B cell (primary cell): ENCODE measurements at places on chromosomes 3 and 15. TPM values are rescaled to one million over a fixed set of nuclear protein-coding genes. Genes with fewer than 3 reads are reported as not detected.
A peak's percentile ranks its signal among the peaks of the same experiment; 100 is the strongest.

DNA sequence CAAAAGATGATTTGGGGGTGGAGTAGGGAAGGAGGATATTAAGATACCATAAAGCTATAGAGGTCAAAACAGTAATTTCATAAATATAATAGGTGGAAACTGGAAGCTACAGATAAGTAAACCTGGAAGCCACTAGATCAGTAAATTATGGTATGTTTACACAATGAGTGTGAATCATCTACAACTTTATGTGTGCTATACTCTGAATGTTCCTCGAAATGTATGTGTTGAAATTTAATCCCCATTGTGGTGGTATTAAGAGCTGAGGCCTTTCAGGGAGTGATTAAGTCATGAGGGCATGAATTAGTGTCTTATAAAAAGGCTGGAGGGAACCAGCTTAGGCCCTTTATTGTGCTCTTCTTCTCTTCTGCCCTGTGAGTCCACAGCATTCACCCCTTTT is 25.2 kb downstream of the EOMES start:
- no peaks in the 10 kb centered on the region for H3K27me3 ChIP-seq
- DNase-seq = no peak
- H3K4me3 ChIP-seq = no peak overlapping the region
- no peaks in the 10 kb centered on the region for H3K4me1 ChIP-seq
- H3K36me3 ChIP-seq = no peaks in the 10 kb centered on the region

DNA sequence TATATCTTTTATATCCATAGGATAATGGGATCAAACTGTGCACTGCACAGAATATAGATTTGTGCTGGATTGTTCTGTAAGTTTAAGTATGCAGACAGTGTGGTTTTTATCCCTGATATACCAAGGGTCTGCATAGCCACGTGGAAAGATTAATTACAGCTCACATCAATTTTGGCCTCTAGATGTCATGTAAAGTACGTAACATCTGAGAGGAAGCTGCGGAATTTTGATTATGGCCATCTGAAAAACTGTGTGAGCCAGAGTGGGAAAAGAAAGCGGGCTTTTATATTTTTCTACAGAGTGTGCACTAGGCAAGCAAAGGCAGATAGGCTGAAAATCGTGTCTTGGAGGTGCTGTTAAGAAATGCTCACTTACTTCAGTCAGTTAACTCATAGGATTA is 562.7 kb downstream of the GBE1 start:
- DNase-seq = no peak
- no peaks in the 10 kb centered on the region for H3K27me3 ChIP-seq
- H3K4me1 ChIP-seq = no peaks in the 10 kb centered on the region
- H3K4me3 ChIP-seq = no peak overlapping the region

DNA sequence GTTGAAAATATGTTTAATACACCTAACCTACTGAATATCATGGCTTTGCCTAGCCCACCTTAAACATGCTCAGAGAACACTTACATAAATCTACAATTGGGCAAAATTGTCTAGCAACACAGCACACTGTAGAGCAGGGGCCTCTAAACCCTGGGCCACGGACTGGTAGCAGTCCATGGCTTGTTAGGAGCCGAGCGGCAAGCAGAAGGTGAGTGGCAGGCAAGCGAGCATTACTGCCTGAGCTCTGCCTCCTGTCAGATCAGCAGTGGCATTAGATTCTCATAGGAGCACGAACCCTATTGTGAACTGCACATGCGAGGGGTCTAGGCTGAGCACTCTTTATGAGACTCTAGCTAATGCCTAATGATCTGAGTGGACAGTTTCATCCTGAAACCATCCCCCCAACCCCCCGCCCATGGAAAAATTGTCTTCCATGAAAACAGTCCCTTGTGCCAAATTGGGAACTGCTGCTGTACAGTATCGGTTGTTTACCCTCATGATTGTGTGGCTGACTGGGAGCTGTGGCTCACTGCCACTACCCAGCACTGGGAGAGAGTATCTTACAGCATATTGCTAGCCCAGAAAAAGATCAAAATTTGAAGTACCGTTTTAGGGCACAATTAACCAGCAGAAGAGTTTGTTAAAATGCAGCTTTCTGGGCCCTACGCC is 26.1 kb downstream of the CMSS1 start:
- H3K4me3 ChIP-seq = no peak overlapping the region
- no peak overlapping the region for H3K27ac ChIP-seq
- peaks cover 8% of the 10 kb centered on the region for H3K4me1 ChIP-seq
- DNase-seq = peak; percentile 10
- no peaks in the 10 kb centered on the region for H3K27me3 ChIP-seq

GRCh38 chr3:15151166-15151565 is 52.2 kb upstream of the RBSN start:
- no peaks in the 10 kb centered on the region for H3K36me3 ChIP-seq
- no peak overlapping the region for H3K4me3 ChIP-seq
- no peak overlapping the region for H3K27ac ChIP-seq
- DNase-seq = no peak
- H3K27me3 ChIP-seq = peaks cover 19% of the 10 kb centered on the region

PLEKHO2 gene
- total RNA-seq = 23.1 and 25.4 TPM in 2 replicates

PTPRG gene
- 0.97 and 1.3 TPM in 2 replicates for total RNA-seq

PIK3CA gene
- total RNA-seq = 59.5 and 61.8 TPM in 2 replicates
